ENCODE measurements at places on chromosomes 12 and 14.

DNA sequence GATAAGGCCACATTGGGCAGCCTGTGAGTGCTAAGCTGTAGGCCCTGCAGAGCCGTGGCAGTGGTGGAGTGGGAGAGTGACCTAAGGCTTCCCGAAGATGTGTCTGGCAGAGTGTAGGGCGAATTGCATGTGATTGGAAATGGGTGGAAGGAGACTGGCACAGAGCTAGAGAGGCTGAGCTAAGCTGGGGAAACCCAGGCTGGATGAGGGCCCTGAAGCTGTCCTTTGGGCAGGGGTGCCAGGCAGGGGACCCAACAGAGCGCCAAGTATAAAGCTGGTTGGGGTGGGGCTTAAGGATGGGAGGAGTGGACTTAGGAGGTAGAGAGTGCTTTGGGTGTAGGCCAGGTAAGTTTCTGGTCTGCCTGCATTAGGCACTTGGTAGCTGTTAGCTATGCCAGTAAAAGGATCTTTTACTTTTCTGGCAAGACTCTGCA, 47.9 kb downstream of the WDR20 start:
- no peak for DNase-seq

GRCh38 chr14:94305620-94306019, 12.6 kb upstream of the SERPINA10 start:
- no peak for DNase-seq

- DNase-seq: no peak
These were observed 18.7 kb downstream of the HVCN1 start for GRCh38 chr12:110670161-110670701.

DNA sequence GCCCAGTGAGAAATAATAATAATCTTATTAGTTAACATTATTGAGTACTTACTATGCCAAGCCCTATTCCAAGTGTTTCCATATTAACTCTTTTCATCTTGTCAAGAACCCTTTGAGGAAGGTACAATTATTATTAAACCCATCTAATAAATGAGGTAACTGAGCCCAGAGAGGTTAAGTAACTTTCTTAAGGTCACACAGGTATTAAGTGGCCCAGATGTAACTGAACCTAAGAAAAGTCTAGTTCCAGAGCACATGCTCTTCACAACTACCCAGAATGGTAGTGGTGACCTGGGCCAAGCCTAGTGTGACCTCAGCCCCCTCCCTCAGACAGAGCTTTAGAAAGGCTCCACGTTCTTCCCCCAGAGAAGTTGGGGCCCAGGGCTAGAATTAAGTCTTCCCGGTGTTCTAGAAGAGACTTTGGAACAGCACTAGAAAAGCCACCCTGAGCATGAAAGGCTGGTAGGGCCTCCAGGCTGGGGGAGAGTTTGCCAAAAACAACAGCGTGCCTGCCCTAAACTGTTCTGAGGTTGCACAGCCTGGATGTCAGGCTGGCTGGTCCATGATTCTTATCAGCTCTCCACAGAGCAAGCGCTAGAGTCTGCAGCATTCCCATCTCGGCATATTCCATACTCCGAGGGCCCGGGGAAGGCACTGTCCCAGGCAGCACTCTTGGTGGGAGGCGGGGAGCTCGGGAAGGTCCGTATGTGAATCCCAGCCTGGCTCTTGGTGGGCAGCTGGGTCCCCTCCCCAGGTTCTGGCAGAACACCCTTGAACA, 41.3 kb upstream of the CTDSP2 start:
- no peak for DNase-seq

GRCh38 chr12:53227836-53228235, 4.2 kb downstream of the RARG start:
- DNase-seq: no peak

- no peak for DNase-seq
These were observed 12.9 kb downstream of the BTBD7 start for GRCh38 chr14:93319958-93320357.

- DNase-seq: no peak
These were observed 15.6 kb downstream of the HIP1R start for GRCh38 chr12:122850695-122851350.

Measured in activated CD4-positive, alpha-beta memory T cell treated with anti-CD3 and anti-CD28 coated beads, Interleukin-2, amount 10 ng/mL, durations not matched to agents 7 days and 5 days (primary cell).